ENCODE measurements at places on chromosomes 2 and 18. TPM values are rescaled to one million over a fixed set of nuclear protein-coding genes. Genes with fewer than 3 reads are reported as not detected.
A peak's percentile ranks its signal among the peaks of the same experiment; 100 is the strongest.

- peak overlapping the region; percentile 34 for H3K27ac ChIP-seq
- H3K4me1 ChIP-seq: no peaks in the 10 kb centered on the region
- DNase-seq: peak; percentile 63
- no peaks in the 10 kb centered on the region for H3K27me3 ChIP-seq
- no peaks in the 10 kb centered on the region for H3K36me3 ChIP-seq
These were observed 50.6 kb downstream of the PARD6G start for GRCh38 chr18:80196528-80197320.

GRCh38 chr2:24842081-24843050, 49.1 kb downstream of the CENPO start:
- peaks cover 10% of the 10 kb centered on the region for H3K4me1 ChIP-seq
- H3K27ac ChIP-seq: no peak overlapping the region
- no peaks in the 10 kb centered on the region for H3K36me3 ChIP-seq

DNA sequence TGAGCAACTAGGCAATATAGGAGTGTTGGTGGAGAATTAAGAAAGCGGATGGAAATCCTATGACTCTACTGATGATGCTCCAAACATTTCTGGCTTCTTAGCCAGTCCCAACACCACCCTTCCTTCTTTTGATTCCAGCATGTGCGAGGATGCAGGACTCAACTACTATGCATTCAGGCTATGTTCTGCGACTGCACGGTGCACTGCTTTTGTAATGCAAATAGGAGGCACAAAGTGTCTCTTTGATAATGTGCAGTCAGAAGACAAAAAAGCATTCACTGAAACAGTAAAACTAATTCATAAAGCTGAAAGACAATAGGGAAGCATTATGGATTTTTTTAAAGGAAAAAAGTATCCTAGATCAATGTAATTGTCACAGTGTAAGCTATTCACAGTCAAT, 106.7 kb downstream of the MEIS1 start:
- DNase-seq: no peak
- peaks cover 19% of the 10 kb centered on the region for H3K4me1 ChIP-seq
- no peaks in the 10 kb centered on the region for H3K36me3 ChIP-seq
- no peak overlapping the region for H3K27ac ChIP-seq
- no peak overlapping the region for H3K4me3 ChIP-seq

DNA sequence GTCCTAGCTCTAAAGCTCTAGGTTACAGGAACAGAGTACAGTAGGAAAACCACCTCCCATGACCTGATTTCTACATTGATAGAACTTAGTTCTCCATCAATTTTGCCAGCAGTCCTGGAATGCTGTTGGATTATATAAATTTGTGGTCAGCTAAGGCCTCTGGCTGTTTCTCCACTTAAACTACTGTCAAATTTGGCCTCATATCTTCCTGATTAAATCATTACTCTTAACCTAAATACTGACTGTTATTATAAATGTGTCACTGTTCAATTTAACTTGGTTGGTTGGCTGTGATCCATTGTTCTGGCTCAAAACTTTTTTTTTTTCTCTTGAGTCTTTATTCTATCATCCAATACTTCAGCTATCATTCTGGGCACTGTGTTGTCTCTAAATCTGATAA, 71.2 kb downstream of the TGFA start:
- no peaks in the 10 kb centered on the region for H3K36me3 ChIP-seq
- H3K27me3 ChIP-seq: peaks cover 3% of the 10 kb centered on the region
- H3K27ac ChIP-seq: no peak overlapping the region
- no peak for DNase-seq
- no peaks in the 10 kb centered on the region for H3K4me1 ChIP-seq

GRCh38 chr2:134771313-134771801, 52.6 kb upstream of the TMEM163 start:
- H3K27me3 ChIP-seq: no peaks in the 10 kb centered on the region
- H3K27ac ChIP-seq: no peak overlapping the region
- no peaks in the 10 kb centered on the region for H3K4me1 ChIP-seq
- H3K4me3 ChIP-seq: no peak overlapping the region
- DNase-seq: no peak
- H3K36me3 ChIP-seq: no peaks in the 10 kb centered on the region

DNA sequence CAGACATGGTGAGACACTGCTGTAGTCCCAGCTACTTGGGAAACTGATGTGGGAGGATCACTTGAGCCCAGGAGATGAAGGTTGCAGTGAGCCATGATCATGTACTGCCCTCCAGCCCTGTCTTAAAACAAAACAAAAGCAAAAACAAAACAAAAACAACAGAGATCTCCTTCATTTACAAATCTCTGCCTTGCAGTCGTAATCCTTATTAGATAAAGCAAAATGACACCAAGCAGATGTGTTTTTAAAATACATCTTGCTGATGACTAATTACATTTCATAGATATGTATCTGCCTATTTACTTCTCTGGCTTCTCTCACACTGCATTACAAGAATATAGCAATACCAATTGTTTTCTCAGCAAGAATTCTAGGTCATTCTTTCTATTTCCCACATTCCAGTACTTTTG, 22.8 kb downstream of the NFE2L2 start:
- no peak for DNase-seq
- H3K27me3 ChIP-seq: no peaks in the 10 kb centered on the region
- H3K27ac ChIP-seq: peak overlapping the region; percentile 90
- no peaks in the 10 kb centered on the region for H3K36me3 ChIP-seq
- H3K4me3 ChIP-seq: no peak overlapping the region
- H3K4me1 ChIP-seq: peaks cover 34% of the 10 kb centered on the region

GRCh38 chr2:178241844-178242551, 47.7 kb downstream of the OSBPL6 start:
- peak; percentile 79 for DNase-seq
- no peak overlapping the region for H3K4me3 ChIP-seq
- H3K27ac ChIP-seq: no peak overlapping the region
- no peaks in the 10 kb centered on the region for H3K27me3 ChIP-seq
- H3K36me3 ChIP-seq: no peaks in the 10 kb centered on the region

- no peak for DNase-seq
- no peaks in the 10 kb centered on the region for H3K27me3 ChIP-seq
- no peaks in the 10 kb centered on the region for H3K36me3 ChIP-seq
- H3K4me3 ChIP-seq: no peak overlapping the region
- H3K4me1 ChIP-seq: peaks cover 4% of the 10 kb centered on the region
- no peak overlapping the region for H3K27ac ChIP-seq
These were observed 31.5 kb upstream of the SMAD7 start for GRCh38 chr18:48982266-48982665.

DNA sequence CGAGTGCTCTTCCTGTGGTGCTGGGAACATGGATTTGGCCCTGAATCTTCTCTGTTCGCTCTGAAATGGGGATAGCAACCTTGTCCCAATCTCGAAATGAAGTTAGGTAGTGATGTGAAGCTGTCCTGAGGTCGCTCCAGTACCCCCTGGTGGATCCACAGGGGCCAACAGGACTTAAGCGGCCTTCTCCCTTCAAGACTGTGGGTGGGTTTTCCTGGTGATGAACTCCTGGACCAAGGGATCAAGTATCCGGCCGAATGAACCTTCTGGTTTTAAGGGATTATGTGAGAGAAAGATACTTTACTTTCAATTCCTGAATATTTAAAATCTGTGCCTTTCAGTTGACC, 156.5 kb downstream of the NAPG start:
- H3K4me3 ChIP-seq: no peak overlapping the region
- H3K27me3 ChIP-seq: no peaks in the 10 kb centered on the region
- H3K36me3 ChIP-seq: no peaks in the 10 kb centered on the region
- no peaks in the 10 kb centered on the region for H3K4me1 ChIP-seq
- DNase-seq: no peak

GRCh38 chr18:8519102-8519501, 90.1 kb upstream of the RAB12 start:
- no peak overlapping the region for H3K27ac ChIP-seq
- no peak for DNase-seq
- no peaks in the 10 kb centered on the region for H3K4me1 ChIP-seq

GRCh38 chr2:83971547-83971946, 487.5 kb downstream of the SUCLG1 start:
- H3K4me1 ChIP-seq: no peaks in the 10 kb centered on the region
- no peaks in the 10 kb centered on the region for H3K27me3 ChIP-seq
- DNase-seq: no peak
- H3K4me3 ChIP-seq: no peak overlapping the region
- no peak overlapping the region for H3K27ac ChIP-seq

DNA sequence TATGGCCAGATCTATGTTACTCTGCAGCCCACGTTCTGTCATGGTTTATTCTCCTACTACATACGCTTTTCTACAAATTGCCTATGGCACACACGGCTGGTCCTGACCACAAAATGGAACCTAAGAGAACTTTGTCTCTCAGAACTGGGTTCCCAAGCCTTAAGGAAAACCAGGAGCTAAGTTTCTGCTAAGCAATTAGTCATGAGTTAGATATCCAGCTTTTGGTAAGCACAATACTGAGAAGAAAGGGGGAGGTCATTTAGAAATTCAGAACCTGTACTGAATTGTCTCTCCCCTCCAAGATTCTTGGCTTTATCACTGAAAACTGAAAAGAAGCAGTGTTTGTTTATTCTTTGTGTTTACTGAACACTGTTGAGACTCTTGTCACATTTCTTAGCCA, 283.5 kb upstream of the TANK start:
- no peaks in the 10 kb centered on the region for H3K36me3 ChIP-seq
- H3K27ac ChIP-seq: no peak overlapping the region
- H3K4me3 ChIP-seq: no peak overlapping the region
- no peaks in the 10 kb centered on the region for H3K27me3 ChIP-seq
- H3K4me1 ChIP-seq: no peaks in the 10 kb centered on the region

- no peaks in the 10 kb centered on the region for H3K27me3 ChIP-seq
- H3K4me1 ChIP-seq: no peaks in the 10 kb centered on the region
- no peak for DNase-seq
- no peak overlapping the region for H3K4me3 ChIP-seq
- H3K27ac ChIP-seq: no peak overlapping the region
These were observed 120.3 kb upstream of the LYPD1 start for GRCh38 chr2:132790207-132790785.

DNA sequence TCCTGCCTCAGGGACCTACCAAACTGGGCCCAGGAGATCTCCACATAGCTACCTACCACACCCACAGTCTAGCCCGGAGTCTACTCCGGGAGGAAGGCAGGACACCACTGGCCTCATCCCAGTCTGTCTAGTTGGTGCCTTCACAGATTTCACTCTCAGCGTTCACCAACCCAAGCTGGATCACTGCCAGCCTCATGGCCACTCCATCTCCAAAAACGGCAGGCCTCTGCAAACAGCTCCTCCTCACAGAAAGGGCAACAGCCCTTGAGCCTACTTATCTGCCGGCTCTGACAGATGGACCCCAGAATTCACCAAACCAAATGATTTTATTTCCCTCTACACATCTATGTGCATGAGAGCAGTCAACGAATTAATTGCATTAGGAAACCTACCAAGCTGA, 61.3 kb downstream of the NCKAP5 start:
- H3K36me3 ChIP-seq: no peaks in the 10 kb centered on the region
- H3K4me3 ChIP-seq: no peak overlapping the region
- no peak overlapping the region for H3K27ac ChIP-seq
- peaks cover 7% of the 10 kb centered on the region for H3K4me1 ChIP-seq
- H3K27me3 ChIP-seq: no peaks in the 10 kb centered on the region

GRCh38 chr2:64327510-64328414, 126.2 kb upstream of the LGALSL start:
- peak overlapping the region; percentile 3 for H3K27ac ChIP-seq
- no peaks in the 10 kb centered on the region for H3K36me3 ChIP-seq
- H3K4me1 ChIP-seq: peaks cover 10% of the 10 kb centered on the region
- peak; percentile 63 for DNase-seq

- H3K27me3 ChIP-seq: no peaks in the 10 kb centered on the region
- H3K27ac ChIP-seq: no peak overlapping the region
- H3K36me3 ChIP-seq: no peaks in the 10 kb centered on the region
- H3K4me1 ChIP-seq: no peaks in the 10 kb centered on the region
- no peak overlapping the region for H3K4me3 ChIP-seq
These were observed 27.0 kb downstream of the CRYGD start for GRCh38 chr2:208097313-208097712.

GRCh38 chr2:172101821-172102390, 794 bp downstream of the DLX2 start:
- no peak for DNase-seq
- no peaks in the 10 kb centered on the region for H3K36me3 ChIP-seq
- no peak overlapping the region for H3K27ac ChIP-seq
- H3K27me3 ChIP-seq: no peaks in the 10 kb centered on the region
- no peak overlapping the region for H3K4me3 ChIP-seq

GRCh38 chr2:9762164-9762563, 81.1 kb upstream of the TAF1B start:
- H3K36me3 ChIP-seq: no peaks in the 10 kb centered on the region
- H3K27ac ChIP-seq: no peak overlapping the region
- H3K27me3 ChIP-seq: no peaks in the 10 kb centered on the region
- no peak for DNase-seq
- H3K4me1 ChIP-seq: peaks cover 31% of the 10 kb centered on the region
- H3K4me3 ChIP-seq: no peak overlapping the region

DNA sequence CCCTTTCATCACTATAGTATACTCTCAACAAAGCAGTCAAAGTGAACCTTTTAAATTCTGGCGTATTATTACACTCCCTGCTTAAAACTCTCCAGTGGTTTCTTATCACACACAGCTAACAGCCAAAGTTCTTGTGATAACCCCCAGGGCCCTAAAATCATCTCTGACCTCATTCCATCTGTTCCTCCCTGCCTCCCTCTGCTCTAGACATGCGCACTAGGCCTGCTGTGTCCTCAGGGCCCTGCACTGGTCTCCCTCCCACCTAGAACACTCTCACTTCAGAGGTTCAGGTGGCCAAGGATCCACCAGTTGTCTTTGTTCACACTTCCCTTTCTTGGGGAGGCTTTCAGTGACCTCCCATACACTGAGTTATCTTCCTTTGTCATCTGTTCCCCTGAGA, 603.4 kb downstream of the DSC3 start:
- H3K36me3 ChIP-seq: no peaks in the 10 kb centered on the region
- H3K27me3 ChIP-seq: no peaks in the 10 kb centered on the region
- no peak overlapping the region for H3K27ac ChIP-seq
- DNase-seq: no peak
- no peaks in the 10 kb centered on the region for H3K4me1 ChIP-seq

The FAM237A gene
- polyA plus RNA-seq: not detected

The GREB1L gene
- 0.55 TPM for polyA plus RNA-seq

The NEU2 gene
- not detected for polyA plus RNA-seq

The SLC4A5 gene
- 2.5 TPM for polyA plus RNA-seq

The NCKAP5 gene
- polyA plus RNA-seq: 2.3 TPM

The UGP2 gene
- 59.2 TPM for polyA plus RNA-seq

The ARHGEF4 gene
- polyA plus RNA-seq: 5.8 TPM
